Stimulated activated CD4-positive, alpha-beta T cell treated with anti-CD3 and anti-CD28 coated beads, Interleukin-1b, Interleukin-23, amount 100 ng/mL, for 1 hour (primary cell): ENCODE measurements at places on chromosomes 4 and X.
A peak's percentile ranks its signal among the peaks of the same experiment; 100 is the strongest.

- DNase-seq: no peak
These were observed 7.7 kb upstream of the STK32B start for GRCh38 chr4:5043579-5043978.

DNA sequence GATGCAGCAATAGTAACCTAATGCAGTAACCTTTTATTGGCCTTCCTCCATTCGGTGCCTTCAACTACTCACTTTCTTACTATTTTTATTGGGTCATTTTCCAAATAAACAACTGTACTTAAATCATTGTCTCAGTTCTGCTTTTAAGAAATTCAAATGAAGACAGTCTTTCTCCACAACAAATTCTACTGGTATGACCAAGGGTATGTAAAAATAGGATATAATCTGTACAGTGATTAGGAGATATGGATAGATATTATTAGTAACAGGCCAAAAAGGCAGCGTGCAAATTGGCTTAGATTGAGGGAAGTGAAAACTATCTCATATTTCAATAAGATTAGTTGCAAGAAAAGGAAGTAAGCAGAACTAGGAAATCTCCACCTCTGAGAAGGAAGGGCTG lies 177.4 kb upstream of the PPP1R2C start:
- DNase-seq: no peak

DNA sequence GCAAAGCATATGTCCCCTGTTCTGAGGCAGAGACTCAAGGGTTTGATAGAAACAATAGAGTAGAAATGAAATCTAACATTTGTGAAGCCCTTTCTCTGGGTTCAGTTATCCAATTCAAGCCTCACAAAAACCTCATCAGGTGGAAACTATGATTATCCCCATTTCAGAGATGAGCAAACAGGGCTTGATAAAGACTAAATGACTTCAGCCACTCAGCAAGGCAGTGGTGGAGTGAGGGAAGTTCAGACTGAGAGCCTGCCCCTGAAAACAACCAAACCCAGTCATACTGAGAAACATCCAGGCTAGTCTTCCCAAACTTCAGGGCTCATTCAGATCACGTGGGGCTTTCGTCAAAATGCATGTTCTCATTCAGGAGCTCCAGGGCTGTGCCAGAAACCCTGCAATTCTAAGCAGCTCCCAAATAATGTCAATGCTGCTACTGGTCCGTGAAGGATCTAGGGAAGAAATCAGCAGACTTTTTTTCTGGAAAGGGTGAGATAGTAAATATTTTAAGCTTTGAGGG lies 109.6 kb upstream of the KIT start:
- DNase-seq: no peak

DNA sequence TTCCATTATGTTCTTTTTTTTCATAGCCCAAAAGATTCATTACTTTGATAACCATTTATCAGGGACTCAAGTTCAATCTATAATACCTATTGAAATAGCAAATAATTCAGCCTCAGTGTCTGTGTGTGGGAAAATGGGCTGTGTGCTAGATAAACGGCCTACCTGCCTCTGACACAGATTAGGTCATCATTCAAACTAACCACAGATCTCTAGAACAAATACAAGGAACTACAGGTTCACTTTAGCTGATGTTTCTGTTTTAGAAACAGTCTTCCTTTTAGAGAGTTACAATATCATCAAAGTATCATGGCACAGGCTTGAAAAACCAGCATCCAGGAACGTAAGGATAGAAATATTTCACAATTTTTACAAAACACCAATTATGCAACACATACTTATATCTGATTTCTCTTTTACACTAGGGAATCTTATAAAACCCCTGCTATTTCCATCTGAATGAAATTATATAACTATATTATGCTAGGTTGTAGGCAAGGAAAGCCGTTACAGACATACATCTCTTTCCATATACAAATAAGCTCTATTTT lies 56.6 kb upstream of the MAB21L2 start:
- DNase-seq: no peak

DNA sequence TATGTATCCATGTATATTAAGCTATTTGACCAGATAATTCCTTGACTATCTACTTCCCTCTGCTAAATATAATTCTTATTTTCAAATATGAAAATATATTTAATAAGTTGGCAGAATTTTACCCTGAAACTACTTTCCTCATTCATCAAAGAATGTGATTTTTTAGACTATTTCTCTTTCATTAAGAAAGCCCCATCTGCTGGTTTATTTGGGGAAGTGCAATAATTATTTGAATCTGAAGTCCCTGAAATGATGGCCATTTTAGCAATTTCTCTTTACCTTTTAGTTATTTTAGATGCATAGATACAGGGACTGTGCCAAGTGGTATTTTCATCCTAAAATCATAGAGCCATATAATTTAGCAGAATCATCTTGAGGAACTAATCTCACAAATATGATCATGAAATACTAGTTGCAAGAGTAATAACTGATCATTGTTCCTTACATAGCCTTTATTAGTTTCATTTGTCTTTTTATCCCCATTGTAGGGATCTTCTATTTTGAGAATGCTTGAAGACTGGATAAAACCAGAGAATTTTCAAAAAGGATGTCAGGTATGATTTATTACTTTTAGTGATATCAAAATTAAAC lies 39.0 kb downstream of the ENPEP start:
- DNase-seq: no peak

DNA sequence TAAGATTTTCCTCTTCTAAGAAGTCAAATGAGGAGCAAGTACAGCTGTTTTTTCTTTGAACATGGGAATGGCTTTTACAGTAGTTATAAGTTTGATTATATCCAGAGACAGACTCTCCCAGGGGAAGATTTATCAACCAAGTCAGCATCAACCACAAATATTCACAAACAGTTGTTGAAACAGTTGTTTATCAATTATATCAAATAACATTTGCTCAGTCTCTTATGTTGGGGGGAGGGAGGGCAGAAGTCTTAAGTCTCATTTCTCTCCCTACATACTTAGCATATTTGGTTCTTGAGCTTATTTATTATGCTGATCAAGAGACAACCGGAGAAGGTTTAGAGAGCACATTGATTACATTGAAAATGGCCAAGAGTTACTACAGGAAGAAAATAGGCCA lies 110.1 kb downstream of the FBXO8 start:
- no peak for DNase-seq

DNA sequence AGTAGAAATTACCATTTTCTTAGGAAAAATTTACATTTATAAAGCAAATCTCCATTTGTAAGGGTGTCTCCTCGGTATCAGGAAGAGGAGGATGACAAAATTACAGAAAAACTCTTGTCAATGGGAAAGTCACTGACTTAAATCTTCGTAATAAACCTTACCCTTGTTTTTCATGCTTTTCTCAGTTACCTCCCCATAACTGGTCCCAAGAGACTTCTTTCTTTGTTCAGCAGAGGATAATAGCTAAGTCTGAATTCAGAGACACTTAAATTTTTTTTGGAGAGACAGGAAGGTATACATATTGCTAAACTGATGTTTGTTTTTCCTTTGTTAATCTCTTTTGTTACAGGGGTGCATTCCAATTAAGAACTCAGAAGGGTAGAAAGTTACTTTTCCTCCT lies 125.5 kb upstream of the JADE1 start:
- DNase-seq: no peak

GRCh38 chr4:7254736-7255487 lies 62.6 kb downstream of the SORCS2 start:
- DNase-seq: no peak

- DNase-seq: no peak
These were observed 28.9 kb downstream of the PDK3 start for GRCh38 chrX:24493740-24494581.

DNA sequence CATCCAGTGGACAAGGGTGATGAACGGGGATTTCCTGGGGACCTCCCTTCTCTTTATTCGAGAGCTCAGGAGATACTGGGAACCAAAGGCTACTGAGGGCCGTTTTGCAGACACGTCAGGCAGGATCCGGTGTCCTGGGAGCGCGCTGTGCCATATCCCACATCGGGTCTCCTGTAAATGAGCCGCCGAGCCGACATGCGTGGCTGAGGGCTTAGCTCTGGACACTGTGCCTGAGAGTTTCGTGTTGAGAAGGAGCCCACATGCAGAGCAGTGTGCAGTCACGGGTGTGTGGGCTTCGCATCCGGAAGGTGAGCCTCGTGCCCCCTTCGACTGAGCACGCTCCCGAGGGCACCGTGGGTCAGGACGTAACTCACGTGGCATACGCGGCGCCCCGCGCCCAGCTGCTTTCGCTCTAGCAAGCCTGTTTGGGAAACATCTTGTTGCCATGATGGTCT lies 28.5 kb upstream of the HGFAC start:
- DNase-seq: no peak

GRCh38 chr4:7865533-7865932 lies 74.1 kb downstream of the AFAP1 start:
- no peak for DNase-seq

GRCh38 chr4:83083925-83084475 lies 30.5 kb downstream of the PLAC8 start:
- DNase-seq: peak; percentile 28

- DNase-seq: no peak
These were observed 508.1 kb downstream of the STIM2 start for GRCh38 chr4:27368781-27369180.

DNA sequence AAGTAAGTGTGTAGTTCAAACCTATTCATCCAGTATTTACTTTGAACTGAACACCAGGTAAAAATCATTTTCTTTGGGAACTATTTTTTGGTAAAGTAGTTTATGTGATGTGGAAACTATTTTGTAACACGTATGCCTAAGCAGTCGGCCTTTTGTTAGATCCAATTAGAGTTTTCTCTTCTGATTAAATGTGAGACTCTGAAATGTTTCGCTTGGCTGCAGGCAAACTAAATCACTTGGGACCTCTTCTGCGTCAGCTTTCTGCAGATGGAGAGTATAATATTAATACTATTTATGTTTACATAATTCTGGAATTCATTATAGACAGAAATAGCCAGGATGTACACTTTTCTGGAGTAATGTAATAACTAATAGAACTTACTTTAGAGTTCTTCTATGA lies 46.9 kb downstream of the BMPR1B start:
- DNase-seq: no peak

DNA sequence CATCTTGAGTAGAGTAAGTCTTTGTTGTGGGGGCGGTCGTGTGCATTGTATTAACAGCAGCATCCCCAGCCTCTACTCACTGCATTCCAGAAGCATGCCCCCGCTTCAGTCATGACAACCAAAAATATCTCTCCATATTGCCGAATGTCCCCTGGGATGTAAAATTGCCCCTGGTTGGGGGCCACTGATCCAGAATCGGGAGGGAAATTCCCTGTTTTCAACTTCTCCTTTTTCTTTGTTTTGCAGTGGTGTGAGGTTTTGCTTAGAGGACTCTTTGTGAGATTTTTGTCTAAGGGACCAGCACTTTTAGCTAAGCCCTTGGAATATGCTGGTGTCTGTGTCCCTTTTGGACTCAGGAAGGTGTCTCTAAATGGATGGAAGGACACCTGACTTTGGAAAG lies 3.0 kb upstream of the IL13RA1 start:
- no peak for DNase-seq

GRCh38 chr4:154422152-154422551 lies 69.4 kb downstream of the DCHS2 start:
- no peak for DNase-seq

- DNase-seq: no peak
These were observed 61.3 kb downstream of the SEPTIN11 start for GRCh38 chr4:77010841-77011354.
